ENCODE measurements at places on chromosomes 7 and 10.

- DNase-seq = no peak
Measured at GRCh38 chr10:118812393-118812740, 57.6 kb upstream of the CACUL1 start.

- no peak for DNase-seq
Measured at GRCh38 chr10:30997536-30998235, 34.0 kb downstream of the ZNF438 start.

GRCh38 chr7:12152196-12152918 lies 58.7 kb upstream of the TMEM106B start:
- no peak for DNase-seq

DNA sequence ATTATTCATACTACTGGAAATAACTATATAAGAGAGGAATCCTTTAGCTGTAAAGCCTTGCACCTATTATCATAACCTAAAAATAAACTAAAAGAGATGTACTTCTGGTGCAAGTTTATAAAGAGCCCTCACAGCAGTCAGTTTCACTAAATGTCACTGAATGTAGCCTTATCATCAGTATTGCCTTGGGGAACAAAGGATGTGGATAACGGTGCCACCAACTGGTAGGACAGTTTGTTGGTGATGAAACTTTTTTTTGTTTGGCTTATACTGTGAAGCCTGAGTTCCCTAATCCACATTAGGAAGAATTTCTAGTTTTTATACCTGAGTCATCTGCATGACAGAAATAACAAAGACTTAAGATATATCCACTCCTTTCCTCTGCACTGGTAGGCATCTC lies 117.9 kb upstream of the COL1A2 start:
- DNase-seq = no peak

DNA sequence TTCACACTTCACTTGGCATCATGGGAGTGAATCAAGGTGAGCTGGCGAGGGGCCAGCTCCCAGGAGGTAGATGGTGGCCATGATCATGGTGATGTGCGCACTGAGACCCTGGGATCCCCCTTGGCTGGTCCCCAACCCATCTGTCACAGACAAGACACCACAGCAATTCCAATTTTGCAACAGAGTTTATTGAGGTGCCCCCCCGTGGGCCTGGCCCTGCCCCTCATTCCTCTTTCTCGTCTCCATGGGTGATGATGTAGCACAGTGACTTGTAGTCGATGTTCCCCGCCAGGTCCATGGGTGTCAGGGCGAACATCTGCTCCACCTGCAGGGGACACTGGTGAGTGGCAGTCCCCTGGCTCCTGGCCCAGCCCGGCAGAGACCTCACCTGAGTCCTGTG lies 2.4 kb downstream of the MYL7 start:
- DNase-seq = no peak

GRCh38 chr7:150324373-150324961 lies 1.1 kb upstream of the ACTR3C start:
- DNase-seq = peak; percentile 47

DNA sequence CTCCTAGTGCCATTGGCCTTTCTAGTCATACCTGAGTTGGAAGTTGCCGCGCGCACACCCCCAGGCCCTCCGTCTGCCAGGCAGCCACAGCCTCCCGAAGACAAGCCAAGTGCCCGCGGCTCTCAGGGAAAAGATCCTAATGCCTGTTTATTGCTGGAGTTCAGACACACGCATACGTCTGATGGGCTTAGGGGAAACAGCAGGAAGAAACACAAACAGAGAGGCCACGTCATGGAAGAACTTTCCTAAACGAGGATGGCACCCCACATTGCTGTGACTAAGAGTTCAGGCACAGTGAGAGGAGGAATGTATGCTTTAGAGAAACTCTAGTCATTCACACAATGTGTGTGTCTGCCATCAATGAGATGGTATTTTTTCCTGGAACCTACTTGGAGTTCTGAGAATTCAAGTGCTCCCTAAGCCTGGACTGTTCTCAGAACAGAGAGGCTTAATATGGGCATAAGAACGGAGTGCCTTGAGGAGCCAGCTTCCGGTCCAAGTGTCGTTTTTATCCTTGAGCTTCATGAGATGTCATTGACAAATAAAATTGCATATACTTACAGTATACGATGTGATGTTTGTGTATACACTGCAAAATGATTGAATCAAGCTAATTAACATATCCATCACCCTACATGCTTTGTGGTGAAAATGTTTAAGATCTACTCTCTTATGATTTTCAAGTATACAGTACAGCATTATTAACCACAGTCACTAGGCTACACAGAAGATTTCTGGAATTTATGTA lies 11.6 kb upstream of the RBP3 start:
- no peak for DNase-seq

DNA sequence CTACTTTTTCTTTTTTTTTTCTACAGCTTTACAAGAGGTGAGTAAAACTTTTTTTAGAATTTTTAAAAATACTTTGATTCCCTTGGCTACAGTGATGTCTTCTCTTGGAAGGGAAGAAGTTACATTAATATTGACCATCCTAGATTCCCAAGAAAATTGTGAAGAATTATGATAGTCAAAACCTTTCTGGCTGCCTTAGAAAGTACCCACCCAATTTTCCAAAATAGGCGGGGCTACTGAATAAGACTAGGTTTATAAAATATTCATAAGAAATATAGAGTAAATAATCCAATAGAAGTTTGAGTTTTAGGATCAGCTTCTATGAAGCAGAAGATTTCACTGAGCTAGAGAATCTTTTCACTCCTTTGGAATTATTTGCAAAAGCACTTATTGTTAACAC lies 3.0 kb downstream of the COL1A2 start:
- no peak for DNase-seq

DNA sequence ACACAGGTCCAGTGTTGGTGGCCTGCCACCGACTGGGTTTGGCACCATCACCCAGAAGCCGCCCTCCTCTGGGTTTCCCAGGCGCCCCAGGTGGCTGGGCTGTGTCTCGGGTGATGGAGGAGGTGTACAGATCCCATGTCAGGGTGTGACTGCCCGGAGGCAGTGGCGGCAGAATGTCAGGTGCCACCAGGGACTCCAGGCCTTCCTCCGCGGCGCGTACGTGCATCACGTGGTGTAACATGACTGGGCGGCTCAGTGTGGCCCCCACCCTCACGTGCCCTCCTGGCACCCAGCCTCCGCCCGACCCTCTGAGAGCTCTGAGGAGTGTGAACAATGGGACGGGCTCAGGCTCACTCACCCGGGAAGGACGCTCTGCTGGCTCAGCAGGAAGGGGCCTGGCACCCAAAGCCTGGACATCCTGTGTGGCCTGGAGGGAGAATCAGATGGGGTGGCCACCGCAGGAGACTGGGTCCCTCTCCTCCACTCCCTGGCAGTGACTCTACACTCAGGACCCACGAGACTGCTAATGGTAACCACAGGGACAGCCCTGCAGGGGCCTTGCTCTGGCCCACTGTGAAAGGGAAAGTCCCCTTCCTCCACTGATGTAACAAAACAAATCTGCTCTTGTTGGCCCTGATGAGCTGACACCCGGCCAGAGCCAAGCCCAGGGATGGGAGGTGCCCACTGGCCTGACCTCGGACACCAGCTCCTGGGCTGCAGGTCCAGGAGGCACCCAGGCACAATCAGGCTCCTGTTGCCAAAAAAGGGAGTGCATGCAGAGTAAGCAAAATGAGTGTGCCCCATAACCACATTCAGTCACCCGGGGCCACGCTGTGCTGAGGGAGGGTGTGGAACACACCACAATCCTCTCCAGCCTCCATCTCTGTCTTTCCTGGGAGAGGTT lies 164.8 kb downstream of the PRKAG2 start:
- peak; percentile 75 for DNase-seq

DNA sequence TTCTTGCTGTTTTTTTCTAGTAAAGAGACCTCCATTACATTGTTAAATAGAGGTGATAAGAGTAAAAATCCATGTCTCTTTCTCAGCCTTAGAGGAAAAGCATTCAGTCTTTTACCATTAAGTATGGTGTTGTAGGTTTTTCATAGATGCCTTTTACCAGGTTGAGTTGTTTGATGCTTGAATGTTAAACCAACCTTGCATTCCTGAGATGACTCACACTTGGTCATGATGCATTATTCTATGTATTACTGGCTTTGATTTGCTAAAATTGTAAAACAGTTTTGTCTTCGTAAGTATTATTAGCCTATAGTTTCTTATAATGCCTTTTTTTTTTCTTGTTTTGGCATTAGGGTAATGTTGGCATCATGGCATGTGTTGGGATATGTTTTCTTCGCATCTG lies 90.0 kb downstream of the ANKRD61 start:
- DNase-seq = no peak

DNA sequence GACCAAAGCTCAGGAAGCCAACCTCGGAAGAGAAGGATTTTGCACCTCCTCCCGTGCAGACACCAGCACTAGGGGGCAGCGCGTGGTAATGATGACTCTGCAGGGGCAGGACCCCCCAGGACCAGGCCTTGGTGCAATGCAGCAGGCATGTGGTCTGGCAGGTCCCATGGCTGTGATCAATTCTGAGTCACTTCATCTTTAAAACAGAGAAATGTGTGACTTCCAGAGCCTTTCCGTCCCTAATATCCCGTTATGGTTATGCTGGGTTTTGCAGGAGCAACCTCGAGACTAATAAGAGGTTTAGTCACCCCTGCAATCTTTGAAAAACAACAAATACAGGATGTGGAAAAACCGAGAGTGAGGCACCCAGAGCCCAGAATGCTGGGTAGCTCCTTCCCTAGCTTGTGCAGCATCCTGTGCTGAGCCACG lies 30.2 kb upstream of the GJD4 start:
- DNase-seq = no peak

DNA sequence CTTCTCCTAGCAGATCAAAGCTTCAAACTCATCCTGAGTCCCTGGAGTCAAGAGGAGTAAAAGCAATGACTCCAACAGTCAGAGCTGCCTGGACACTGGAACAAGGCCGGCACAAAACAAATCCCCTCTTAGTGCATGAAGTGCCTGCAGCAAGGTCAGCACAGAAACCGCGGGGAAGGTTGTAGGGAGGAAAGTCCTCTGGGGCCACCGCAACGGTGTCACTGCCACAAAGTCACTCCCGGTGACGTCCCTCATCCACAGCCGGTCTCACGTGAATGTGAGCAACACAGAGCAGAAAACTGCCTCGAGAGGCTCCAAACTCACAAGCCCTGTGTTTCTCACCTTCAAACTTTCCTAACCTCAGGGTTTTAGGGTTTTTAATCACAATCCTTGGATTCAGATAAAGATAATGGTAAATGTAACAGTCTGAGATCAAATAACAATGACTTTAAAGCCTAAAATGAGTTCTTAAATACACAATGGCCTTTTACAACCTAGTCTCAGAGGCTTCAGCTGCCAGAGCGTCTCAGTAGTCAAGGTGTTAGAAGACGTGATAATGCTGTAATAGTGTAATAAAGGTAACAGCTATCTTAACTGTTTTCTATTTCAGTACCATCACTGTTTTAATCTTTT lies 274.3 kb downstream of the ZMYND11 start:
- DNase-seq = no peak

GRCh38 chr7:74453322-74454011 lies at the start of gene GTF2IRD1:
Gene GTF2IRD1, plus strand, starts transcription at chr7:74453906. Its CDS starts 54,175 bp downstream, at chr7:74508081.
- DNase-seq = peak; percentile 75

DNA sequence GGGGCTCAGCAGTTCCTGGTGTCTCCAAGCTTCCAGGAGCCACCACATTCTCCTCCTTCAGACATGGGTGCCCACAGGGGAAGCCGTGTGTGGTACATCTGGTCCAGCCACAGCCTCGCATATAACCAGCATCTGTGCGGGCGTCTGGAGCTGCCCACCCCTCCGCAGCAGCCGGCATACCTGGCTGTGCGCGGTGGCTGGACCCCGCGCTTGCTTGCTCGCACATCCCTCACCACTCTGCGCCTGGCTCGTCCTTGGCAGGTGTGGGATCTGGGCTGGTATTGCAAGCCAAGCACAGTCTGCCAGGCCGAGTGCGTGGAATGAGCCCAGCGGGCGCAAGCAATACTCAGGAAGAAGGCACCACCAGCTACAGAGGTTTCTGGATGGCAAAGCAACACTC lies 117.7 kb upstream of the MBL2 start:
- no peak for DNase-seq

- no peak for DNase-seq
Measured at GRCh38 chr10:69685802-69686585, 55.9 kb downstream of the FAM241B start.

DNA sequence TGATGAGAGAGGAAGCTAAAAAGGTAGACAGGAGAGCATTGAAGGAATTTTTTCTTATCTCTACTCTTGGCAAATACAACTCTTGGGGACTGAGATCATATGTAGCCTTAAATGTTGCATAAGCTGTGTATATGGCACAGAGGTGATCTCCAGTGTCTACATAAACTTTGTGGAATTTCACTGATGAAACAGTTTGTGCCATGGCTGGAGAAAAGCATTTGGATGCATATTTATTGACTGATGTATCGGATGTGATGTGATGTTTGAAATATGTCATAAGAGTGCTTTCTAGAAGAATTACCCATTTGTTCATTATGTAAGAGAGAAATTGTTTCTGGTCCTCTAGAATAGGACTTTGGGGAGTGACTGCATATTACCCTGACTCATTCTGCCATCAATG lies 244.9 kb upstream of the LRRTM3 start:
- no peak for DNase-seq

DNA sequence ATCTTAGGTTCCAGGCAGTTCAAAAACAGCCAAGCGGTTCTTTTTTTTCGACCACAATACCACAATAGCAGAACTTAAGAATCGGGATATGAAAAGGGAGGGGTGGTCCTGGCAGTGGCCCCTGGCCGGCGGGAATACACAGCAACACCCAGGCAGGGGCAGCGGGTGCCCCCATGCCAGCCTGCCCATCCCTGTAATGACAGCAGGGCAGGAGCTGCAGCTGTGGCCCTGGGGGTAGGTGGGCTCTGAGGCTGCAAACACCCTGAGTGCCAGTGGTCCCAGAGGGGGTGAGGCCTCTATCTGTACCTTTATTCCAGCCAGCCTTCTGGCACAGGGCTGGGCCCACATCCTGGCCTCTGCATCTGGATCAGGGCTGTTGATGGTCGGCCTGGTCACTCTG lies 247.4 kb downstream of the SEMA3D start:
- DNase-seq = no peak

GRCh38 chr10:74227697-74228424 lies 76.8 kb downstream of the ADK start:
- no peak for DNase-seq

DNA sequence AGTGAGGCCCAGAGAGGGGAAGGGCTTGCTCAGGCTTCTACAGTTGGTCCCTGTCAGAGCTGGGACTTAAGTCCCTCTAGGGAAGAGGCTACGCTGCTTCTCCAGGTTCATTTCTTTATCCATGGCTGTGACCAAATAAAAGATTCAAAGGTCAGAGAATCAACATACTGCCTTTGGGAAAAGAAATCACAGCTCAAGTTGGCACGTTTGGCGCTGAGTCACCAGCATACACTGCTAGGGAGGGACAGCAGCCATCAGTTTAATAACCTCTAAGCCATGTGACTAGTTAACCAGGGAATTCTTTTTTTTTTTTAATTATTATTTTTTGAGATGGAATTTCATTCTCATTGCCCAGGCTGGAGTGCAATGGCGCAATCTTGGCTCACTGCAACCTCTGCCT lies 28.4 kb upstream of the CRHR2 start:
- DNase-seq = no peak
